Kidney (tissue), 22 donors: ENCODE measurements at places on chromosomes 2 and 18.

- DNase-seq, result no peak
These were observed 11.1 kb upstream of the ACTR3 start for GRCh38 chr2:113878743-113879142.

DNA sequence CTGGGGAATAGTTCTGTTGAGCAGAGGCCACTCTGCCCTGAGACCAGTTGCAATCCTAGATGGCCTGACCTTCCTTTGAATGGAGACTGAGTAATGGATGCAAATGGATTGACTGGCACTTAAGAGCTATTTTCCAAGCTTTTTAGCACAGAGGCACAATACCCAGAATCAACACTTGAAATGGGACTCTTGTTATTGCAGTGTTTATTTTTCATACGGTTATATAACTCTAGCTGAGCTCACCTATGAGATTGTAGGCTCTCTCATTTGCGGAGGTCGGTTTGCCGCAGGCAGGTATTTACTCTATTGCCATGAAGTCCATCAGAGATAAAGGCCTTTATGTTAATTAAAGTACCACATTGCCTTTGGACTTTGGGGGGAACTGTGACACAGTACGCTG, 422.3 kb upstream of the CELF4 start:
- no peak for DNase-seq

GRCh38 chr2:136891100-136891499, 125.8 kb downstream of the THSD7B start:
- no peak for DNase-seq

- DNase-seq, result no peak
These were observed 233.7 kb downstream of the METTL4 start for GRCh38 chr18:2337552-2338141.

DNA sequence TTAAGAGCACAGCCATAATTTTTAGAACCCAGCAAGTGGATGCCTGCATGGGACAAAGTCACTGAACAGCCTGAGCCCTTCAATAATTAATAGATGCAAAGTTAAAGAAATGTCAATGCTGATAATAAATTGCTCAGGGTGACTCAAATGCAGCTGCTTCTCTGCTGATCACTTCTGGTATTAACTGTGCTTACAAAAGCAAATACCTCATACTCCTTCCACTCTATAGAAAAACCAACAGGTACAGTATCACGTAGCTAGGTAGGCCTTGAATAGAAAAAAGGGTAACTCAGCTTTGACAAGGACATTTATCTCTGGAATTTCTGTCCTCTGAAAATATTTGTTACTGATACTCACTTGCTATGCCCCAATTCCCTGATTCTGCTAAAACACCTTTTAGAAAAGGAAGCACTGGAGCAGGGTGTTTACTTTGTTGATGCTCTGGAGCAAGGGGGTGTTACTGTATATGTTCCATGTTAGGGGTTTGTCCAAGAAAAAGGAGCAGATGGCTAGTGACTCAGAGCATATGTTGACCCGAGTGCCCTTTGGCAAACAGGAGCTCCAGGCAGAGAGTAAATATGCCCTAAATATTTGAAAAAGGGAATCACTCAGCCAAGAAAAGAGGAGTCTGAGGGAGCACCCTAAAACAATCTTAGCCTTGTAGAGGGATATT, 59.1 kb upstream of the RTN4 start:
- no peak for DNase-seq

- DNase-seq, result peak; percentile 72
These were observed 7.4 kb downstream of the DNAJB2 start for GRCh38 chr2:219286436-219287115.

- DNase-seq, result peak; percentile 81
These were observed 38.1 kb upstream of the STAT1 start for GRCh38 chr2:191051825-191052778.

GRCh38 chr2:140876015-140876414, 1254.8 kb downstream of the LRP1B start:
- DNase-seq, result no peak

- no peak for DNase-seq
These were observed 11.9 kb upstream of the IGFBP2 start for GRCh38 chr2:216621292-216621691.

DNA sequence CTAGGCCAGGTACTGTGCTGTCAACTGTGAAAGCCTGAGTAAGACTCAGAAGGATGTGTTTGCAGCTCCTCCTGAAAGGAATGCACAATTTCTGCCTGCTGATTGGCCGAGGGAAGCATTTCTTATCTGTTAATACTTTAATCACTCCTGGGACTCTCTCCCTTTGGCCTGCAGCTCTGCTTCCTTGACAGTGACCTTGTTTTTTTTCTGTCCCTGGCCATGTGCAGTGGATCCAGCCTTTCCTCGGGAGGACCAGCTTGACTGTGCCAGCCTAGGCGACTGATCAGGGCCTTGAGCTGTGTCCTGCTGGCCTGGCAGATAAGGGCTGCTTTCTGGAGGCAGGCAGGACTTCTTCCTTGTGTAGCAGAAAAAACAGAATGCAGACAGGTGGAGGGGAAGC, 10.0 kb downstream of the RNF144A start:
- DNase-seq, result no peak

GRCh38 chr2:175371378-175371777, 189.9 kb upstream of the ATP5MC3 start:
- no peak for DNase-seq

DNA sequence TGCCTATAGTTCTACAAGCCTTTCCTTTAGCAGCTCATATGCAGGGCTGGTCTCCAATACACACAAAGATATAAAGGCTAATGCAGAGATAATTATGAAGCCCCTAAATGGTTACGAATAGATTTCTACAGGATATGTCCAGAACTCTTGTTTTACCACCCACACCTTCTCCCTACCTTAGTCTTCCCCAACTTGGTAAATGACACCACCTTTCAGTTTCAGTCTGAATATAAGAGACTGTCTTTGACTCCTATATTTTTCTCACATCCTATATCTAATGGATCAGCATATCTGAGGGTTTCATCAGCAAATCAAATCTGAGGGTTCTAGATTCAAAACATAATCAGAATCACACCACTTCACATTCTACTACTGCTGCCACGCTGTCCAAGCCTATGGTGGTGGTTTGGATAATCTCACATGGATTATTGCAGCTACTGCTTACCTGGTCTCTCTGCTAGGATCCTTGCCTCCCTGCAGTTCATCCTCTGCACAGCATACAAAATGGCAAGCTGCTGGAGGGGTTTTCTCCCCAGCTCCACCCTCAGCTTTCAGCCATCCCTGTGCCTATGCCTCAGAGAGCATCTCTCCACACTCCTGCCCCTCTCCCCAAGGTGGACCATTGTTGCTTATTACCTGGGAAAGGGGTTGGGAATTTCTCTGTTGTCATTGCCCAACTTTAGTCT, 178.0 kb upstream of the SPOPL start:
- no peak for DNase-seq

GRCh38 chr18:21798126-21798525, 57.5 kb downstream of the MIB1 start:
- no peak for DNase-seq

DNA sequence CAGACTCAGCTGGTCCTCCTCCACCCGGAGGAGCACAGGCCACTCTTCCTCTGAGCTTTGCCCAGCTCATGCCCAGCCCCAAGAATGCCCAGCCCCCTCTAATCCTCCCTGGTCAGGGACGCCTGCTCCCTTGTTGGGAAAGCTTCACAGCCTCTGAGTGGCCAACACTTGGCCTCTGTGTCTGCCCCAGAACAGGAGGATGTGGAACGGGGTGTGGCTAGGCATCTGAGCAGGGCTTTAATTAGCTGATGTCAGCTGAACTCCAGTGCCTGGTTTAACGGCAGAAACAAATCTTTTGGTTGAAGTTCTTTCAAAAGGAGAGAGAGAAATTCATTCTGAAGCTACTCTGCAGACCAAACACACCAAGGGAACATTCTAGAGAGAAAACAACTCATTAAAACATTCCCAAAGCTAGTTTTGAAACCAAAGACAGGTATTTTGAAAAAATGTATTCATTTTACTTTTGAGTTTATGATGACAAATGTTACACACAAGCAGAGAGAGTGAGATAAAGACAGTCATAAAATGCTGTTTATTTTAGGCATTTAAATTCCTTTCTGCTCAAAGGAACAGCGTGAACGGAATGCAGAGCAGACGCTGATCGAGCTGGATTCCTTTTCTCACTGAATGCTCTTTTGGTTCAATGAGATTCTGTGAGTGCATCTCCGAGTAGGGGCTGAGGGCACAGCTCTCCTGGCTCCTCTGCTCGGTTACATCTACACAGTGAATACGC, 63.8 kb downstream of the RTP5 start:
- DNase-seq, result peak; percentile 43

- no peak for DNase-seq
These were observed 81.9 kb downstream of the DYNAP start for GRCh38 chr18:54672846-54673475.

DNA sequence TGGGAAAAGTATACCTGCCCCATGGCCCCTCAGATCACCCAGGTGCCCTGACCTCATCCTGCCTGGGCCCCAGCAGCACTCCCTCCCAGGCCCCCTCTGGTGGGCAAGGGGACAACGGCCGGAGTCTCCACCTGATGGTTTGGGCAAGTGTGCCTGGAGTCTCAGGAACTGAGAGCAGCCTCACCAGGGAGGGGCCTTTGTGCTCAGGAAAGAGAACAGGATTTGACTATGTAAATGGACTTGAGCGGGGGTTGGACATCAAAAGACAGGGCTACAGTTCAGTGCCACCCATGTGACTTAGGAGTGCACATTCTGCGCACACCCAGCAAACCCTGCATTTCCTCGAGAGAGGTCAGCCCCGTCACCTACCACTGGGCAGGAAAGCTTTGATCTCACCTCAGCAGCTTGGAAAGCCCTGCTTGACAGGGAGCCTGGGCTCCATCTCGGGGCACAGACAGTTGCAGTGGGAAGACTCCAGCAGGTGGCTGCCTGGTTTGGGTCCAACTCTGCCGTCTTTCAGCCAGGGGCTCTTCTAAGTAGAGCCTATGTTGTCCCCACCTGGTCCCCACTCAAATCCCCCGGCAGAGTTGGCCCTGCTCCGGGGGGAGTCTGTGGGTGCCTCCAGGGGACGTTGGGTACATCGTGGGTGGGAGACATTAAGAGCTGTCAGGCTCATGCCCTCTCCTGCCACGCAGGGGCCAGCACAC, 3.3 kb downstream of the INPP5D start:
- no peak for DNase-seq

DNA sequence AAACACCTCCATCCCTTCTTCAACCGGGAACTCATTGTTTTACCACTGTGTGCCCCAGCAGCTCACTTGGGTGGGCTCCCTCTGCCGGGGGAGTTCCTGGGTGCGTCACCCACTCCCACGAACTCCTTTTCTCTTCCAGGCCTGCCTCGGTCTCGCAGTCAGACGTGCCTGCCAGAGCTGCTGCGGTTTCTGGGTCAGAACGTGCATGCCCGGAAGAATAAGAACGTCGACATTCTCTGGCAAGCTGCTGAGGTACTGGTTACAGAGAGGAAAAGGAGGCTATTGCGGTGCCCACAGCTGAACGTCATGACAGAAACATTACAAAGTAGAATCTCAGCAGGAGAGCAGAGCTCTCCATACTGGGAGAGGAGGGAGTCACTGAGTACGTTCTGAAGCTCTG, 35.6 kb downstream of the COA5 start:
- no peak for DNase-seq

- DNase-seq, result no peak
These were observed 519.5 kb upstream of the CHAC2 start for GRCh38 chr2:53247956-53248735.

DNA sequence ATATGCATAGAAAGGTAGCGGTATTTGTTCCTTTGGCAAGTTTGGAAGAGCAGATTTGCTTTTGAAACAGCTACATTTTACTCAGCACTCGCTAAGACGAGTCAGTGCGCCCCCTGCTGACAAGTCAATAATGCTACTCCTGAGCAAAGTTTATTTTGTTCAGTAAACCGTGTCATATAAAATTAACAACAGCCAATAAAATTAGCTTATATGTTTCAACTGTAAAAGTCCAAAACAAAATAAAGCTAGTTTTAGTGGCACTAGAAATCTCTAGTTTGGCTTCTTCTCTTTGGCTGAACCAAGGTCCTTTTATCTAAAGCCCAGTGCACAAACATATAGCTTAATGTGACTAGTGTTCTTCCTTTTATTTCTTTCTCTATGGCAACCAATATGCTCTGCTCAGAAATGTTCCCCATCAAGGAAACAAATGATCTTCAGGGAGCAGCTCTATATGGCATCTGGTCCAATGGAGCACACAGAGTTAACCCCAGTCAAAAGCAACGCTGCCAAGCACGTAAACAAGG, 4.2 kb upstream of the POU3F3 start:
- DNase-seq, result peak; percentile 90

GRCh38 chr2:27798948-27799645, 27.6 kb downstream of the MRPL33 start:
- DNase-seq, result no peak

- no peak for DNase-seq
These were observed 55.6 kb upstream of the FZD5 start for GRCh38 chr2:207825045-207825954.

GRCh38 chr2:190547886-190548285, 13.4 kb upstream of the NEMP2 start:
- no peak for DNase-seq

- DNase-seq, result no peak
These were observed 320.5 kb downstream of the CTNNA2 start for GRCh38 chr2:79833235-79833878.
